ENCODE measurements at places on chromosomes 12 and 14.

DNA sequence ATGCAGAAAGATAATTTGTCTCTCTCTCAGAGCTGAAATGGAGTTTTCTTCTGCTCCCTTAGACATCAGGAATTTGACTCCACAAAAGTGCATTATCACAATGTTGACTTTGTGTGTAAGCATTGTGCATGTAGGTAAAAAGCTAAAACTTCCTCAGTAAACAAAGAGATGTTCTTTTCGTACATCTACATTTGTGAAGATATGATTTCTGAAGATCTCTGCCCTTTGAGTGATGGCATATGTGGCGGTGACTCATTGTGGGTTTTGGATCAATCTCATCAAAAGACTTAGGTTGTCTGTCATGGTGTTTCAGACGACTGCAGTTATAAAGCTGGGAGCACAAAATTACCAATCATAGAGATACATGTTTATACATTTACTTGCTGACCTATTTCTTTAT lies 411.4 kb upstream of the LMO3 start:
- no peak for DNase-seq

GRCh38 chr12:113899561-113900471 lies 66.3 kb downstream of the RBM19 start:
- no peak for DNase-seq

- DNase-seq, result peak; percentile 34
Measured at GRCh38 chr14:103624860-103625259, 4.2 kb upstream of the KLC1 start.

GRCh38 chr12:76219806-76220205 lies 128.4 kb downstream of the BBS10 start:
- DNase-seq, result no peak

DNA sequence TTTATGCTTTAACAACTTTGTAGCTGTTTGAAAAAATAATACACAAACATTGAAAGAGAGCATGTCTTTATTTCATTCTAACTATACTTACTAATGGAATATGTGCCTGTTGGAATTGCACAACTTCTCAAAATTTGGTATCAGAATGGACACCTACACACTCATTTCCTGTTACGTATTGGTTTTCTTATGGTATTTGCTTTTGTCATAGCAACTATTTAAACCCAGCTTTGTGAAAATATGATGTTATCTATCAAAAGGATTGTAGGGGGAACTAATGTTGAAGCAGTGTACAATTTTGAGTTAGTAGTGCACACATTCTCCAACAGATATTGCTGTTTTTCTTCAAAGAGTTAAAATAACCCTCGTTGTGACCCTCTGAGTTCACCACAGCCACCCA lies 52.6 kb downstream of the RBMS2 start:
- DNase-seq, result no peak

DNA sequence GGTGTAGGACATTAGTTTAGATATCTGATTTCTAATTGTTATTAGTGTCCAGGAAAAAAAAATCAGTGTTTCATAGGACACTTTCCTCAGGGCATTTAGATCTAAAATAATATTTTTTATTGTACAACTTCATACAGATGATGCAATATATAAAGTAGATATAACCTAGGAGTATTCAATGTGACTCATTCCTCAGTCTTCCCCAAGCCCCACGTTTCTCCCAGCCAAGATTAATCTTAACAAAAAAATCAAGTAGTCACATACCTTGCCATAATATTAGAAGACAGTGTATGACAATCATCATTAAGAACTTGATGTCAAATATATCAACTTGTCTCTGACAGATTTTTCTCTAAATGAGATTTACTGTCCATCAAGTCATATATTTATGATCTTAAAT lies 37.1 kb downstream of the PPFIA2 start:
- DNase-seq, result no peak

GRCh38 chr14:27056586-27056985 lies 458.8 kb upstream of the NOVA1 start:
- no peak for DNase-seq

- DNase-seq, result no peak
Measured at GRCh38 chr12:83153177-83153576, 466.5 kb downstream of the TMTC2 start.

GRCh38 chr12:1318327-1319031 lies 275.9 kb downstream of the FBXL14 start:
- no peak for DNase-seq

GRCh38 chr14:99535448-99535847 lies 54.2 kb downstream of the CCNK start:
- DNase-seq, result no peak

DNA sequence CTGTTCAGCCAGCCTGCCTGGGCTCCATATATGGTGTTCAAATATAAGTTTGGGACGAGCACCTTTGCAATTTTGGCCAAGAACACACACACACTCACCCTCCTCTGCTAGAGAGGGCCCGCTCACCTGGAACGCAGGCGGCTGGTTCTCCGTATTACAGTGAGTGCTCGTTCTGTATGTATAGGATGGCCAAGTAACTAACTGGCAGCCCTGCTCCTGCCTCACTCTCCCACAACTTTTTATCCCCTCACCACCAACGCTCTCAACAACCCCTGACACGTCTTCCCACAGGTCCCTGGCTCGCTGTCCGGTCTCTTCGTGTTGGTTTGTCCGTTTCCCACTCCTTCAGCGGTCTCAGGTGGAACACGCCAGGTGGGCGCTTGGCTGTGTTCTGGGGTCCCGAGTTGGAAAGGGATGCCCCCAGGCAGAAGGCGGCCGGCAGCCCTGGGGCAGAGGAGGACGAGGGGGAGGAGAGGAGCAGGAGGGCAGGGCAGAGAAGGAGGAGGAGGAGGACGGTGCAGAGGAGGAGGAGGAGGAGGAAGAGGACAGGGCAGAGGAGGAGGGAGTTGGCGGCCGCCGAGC lies 398 bp upstream of the MSRB3 start:
- peak; percentile 4 for DNase-seq

GRCh38 chr12:65695113-65695865 lies 129.0 kb upstream of the HMGA2 start:
- no peak for DNase-seq

GRCh38 chr14:24362241-24362960 lies 5.6 kb upstream of the NFATC4 start:
- DNase-seq, result no peak

- DNase-seq, result no peak
Measured at GRCh38 chr12:46230983-46231382, 37.9 kb downstream of the SLC38A1 start.

DNA sequence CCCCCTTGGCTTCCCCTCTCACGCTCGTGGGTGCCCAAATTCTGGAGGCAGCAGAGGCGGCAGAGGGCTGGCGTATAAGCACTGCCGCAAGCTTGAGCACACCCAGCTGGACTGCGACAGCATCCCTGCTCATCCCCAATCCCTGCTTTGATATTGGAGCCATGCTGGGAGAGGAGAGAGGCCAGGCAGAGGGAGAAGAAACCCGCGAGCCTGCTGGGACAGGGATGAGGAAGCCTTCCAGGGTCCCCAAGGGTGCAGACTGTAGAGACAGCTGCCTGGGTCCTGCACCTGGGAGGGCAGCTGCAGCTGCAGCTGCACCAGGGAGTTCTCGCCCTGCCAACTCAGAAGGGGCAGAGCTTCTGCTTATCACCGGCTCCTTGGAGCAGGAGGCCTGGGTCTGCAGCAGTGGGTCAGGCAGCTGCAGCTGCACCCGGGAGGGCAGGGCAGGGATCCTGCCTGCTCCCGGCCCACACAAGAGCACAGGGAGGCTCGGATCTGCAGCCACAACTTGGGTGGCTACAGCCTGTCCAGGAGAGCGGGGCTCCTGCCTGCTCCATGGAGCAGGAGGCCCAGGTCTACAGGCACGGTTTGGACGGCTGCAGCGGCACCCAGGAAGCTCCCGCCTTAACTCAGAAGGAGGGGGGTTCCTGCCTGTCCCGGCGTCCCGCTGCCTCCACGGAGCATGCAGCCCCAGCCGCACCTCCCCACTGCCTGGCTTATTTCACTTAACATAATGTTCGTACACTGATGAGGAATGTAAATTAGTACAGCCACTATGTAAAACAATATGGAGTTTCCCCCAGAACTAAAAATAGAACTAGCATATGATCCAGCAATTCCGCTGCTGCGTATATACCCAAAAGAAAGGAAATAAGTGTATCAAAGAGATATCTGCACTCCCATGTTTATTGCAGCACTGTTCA lies 60.4 kb upstream of the SGPP1 start:
- no peak for DNase-seq

DNA sequence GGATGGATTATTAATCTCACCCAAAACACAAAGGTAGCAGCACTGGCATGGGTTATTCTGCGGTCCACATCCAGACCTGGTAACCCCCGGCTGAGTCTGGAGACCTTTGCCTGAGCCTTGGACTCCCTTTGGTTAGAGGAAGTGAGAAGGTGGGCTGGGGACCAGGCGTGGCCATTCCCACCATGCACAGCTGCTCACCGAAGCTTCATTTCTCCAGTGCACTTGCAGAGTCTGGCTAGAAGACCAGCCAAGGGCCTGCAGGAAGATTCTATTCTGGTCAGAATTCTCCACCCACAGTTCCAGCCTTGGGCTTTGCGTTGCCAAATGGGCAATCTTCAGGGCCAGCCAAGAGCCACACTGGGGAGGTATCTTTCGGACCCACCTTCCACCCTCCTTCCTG lies 73.0 kb downstream of the LGMN start:
- no peak for DNase-seq

DNA sequence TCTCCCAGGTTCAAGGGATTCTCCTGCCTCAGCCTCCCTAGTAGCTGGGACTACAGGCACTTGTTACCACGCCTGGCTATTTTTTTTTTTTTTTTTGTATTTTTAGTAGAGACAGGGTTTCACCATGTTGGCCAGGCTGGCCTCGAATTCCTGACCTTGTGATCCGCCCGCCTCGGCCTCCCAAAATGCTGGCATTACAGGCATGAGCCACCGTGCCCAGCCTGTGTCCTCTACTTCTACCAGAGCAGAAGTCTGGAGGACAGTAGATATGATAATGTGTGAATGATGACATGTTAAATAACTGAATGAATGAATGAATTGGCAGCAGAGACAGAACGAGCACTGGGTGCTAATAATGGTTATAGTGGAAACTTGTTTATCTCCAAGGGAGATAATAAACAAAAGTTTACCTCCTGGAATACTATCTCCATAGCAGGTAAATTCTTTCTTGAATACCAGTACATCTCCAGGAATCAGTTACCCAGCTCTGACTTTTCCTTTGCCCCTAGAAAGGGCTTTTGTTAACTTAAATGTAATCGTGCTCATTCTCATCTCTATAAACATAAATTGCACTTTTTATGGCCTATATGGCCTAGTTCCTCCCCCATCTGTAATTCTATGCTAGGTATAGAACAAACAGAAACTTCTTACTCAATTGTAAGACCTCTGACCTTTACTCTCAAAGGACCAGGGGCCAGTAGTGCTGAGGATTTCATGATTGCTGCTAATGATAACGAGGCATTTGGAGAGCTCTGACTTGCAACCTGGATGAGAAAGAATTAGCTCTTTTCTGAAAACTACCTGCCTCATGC lies 7.2 kb upstream of the LGALS3 start:
- no peak for DNase-seq

DNA sequence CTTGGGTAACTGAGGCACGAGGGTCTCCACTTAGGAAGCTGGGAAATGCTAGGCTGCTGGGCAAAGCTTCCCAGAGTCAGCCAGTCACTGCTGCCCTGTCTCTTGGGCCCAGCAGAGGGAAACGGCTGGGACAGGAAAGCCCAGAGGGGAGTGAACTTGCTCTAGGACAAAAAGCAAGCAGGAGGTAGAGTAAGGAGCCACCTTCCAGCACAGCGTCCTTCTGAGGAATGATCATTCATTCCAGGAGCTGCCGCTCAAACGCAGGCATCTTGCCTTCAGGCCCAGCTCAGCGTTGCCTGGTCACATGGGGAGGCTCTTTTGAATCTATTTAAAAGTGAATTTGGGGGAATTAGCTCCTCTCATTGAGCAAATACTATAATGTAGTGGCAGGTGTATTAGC lies 118.6 kb downstream of the CRACR2A start:
- DNase-seq, result no peak

DNA sequence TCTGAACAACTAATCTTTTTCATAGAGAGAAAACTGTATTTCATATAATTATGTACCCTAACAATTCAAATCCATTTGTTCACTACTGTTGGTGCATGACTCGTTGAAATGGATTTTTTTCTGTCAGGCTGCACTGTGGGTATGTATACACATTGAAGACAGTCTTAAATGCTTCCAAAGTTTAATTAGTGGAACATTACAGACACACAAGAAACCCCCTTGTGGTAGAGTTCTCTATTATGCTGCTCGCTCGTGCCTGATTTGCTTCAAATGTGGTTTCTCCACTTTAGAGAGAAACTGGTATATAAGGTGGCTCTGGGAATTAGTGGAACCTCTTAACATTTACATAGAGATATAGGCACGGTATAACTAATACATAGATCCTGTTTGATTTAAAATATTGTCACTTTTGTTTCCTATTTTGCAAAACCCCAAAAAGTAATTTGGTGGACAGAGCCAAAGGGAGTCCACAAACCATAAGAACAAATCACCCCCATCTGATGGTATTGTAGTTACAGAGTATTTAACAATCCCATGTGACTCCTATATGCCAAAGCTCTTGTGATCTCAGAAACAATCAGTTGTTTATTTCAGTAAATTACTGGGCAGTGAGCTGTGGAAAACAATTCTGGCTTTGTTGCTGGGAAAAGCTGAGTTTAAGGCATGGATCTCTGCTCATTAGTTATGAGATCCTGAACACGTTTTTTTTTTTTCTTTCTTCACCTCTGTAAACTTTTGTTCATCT lies 159.5 kb downstream of the BRMS1L start:
- no peak for DNase-seq

- DNase-seq, result no peak
Measured at GRCh38 chr14:96146131-96146771, 58.4 kb upstream of the BDKRB2 start.

GRCh38 chr14:52095336-52095735 lies 26.5 kb upstream of the NID2 start:
- DNase-seq, result no peak

DNA sequence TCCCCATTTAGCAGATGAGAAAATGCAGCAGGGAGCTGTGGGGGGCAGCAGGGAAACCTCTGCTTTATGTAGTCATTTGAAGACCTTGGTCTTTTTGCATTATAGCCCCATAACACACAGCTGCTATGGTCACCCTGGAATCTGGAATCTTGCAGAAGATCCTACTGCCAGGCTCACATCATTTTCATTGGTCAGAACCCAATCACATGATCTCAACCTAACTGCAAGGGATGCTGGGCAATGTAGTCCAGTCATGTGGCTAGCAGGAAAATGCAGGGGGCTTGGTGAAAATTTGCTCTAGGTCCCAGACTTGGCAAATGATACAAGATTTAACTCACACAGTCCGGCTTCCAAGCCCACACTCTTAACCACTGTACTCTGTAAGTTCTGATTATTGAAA lies 1028.7 kb downstream of the AACS start:
- no peak for DNase-seq

DNA sequence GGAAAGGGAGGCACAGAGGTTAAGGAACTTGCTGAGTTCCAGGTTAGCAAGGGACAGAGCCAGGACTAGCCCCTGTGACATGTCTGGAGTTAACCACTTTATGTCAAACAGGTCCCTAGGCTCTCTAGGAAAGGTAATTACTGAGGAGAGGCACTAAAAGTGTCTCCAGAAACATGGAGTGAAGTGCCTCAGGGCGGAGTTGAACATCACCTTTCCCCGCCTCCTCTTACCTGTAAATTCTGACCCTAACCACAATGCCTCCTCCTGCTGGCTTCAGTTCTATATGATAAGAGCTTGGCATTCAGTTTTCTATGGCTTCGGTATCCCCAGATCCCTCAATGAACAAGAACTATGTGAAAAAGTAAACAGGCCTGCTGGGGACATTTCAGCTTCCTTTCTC lies 18.1 kb downstream of the RPH3A start:
- no peak for DNase-seq

GRCh38 chr14:98236314-98236713 lies 1035.7 kb downstream of the BCL11B start:
- no peak for DNase-seq

GRCh38 chr12:105574056-105574715 lies 243.7 kb downstream of the C12orf75 start:
- DNase-seq, result no peak

All from GM06990 (cell line).